ENCODE measurements at places on chromosomes 4 and X.

- DNase-seq = peak; percentile 40
Observed at GRCh38 chrX:137568741-137569469, 3.0 kb downstream of the ZIC3 start.

- no peak for DNase-seq
Observed at GRCh38 chr4:118589471-118590055, 95.6 kb upstream of the METTL14 start.

DNA sequence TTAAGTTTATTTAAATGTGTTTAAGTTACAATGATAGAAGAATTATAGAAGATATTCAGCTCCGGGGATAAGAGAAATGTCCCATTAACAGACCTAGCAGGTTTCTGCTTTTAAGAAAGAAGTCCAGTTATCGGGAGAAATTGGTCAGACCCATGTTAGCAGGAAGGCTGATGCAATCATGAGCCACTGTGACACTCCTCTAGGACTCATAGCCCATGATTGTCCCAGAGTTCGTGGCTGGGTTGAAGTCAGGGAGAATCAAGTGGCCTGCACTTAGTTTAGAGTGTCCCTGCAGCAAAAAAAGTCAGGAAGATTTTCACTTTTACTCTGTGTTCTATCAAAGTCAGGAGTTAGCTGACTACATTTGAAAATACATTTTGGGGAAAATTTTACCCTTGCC, 72.0 kb downstream of the TMEM144 start:
- DNase-seq = no peak

GRCh38 chr4:181810711-181811110, 432.5 kb upstream of the TENM3 start:
- no peak for DNase-seq

DNA sequence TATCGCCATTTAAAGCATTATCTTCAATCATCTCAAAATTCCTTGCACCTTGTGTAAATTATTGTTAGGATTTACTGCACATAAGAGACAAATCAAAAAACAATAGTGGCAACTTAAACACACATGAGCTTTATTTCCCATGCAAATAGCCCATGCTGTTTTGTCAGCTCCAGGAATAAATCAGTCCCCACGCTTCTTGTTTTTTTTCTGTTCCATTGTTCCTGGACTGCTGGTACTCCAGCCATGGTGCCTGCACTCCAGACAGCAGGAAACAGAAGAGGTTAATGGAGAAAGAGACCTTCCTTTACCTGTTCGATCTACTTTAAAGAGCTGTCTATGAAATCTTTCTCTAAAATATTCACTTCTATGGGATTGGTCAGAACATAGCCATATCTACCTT, 1515.7 kb upstream of the TENM3 start:
- no peak for DNase-seq

DNA sequence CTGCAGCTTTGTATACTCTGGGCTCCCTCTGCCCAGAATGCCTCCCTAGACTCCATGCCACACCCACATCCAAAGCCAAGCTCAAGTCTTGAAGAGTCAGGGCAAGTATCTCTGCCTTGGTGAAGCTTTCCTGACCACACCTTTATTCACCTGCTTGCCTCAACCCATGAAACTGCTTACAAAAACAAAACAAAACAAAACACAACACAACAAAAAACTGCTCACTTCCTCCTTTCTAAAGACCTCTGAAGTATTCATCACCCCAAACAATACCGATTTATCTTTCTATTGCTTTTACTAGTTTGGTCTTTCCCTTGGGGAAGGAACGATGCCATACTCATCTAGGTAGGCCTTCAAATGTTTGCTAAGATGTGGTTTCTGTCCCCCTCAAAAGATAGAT, 45.0 kb downstream of the TMEM165 start:
- DNase-seq = no peak

DNA sequence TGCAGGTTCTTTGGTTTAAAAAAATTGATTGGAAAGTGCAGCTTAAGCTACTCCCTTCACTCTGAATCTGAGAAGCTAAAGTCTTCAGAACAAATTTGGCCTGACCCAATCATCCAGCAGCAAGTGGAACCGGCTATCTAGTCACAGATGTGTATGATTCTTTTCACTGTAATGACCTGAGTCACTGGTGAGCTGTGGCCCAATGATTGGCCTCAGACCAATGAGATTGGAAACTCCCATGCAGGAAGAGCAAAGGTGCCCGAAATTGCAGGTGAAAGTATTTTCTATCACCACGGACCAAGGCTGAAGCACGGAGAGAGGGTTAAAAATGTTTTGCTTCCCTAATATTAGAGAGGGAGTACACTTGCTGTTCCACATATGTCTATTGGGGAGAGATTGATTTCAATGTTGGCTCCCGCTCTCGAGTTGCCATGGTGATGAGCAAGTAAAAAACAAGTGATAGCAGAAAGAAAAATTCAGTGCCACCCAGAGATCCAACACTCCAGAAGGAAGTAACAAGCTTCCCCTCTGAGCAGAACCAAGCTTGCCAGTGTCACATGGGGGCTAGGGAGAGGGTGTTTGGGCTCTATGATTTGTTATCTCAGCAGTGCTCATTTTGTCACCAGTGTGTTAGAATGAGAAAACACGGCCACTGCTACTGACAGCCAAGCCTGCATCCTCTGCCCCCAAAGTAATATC, 11.2 kb downstream of the RIPPLY1 start:
- no peak for DNase-seq

DNA sequence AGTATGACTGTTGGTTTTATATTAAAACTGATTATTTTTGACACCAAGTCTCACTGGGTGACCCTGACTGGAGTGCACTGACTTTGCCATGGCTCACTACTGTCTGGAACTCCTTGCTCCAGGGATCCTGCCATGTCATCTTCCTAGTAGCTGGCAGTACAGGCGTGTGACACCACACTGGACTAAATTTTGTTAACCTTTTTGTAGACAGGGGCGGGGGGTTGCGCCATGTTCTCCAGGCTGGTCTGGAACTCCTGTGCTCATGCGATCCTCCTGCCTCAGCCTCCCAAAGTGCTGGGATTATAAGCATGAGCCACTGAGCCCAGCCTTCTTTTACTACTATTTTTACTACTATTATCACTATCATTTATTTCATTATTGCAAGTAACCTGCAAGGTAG, 8.9 kb downstream of the XAGE1A start:
- no peak for DNase-seq

- DNase-seq = no peak
Observed at GRCh38 chr4:57061395-57061794, 48.8 kb downstream of the IGFBP7 start.

- no peak for DNase-seq
Observed at GRCh38 chr4:15651676-15652075, 3.5 kb downstream of the FBXL5 start.

- DNase-seq = no peak
Observed at GRCh38 chrX:148723551-148723950, 223.1 kb downstream of the AFF2 start.

GRCh38 chr4:1385373-1386340, 20.6 kb downstream of the NKX1-1 start:
- DNase-seq = no peak

DNA sequence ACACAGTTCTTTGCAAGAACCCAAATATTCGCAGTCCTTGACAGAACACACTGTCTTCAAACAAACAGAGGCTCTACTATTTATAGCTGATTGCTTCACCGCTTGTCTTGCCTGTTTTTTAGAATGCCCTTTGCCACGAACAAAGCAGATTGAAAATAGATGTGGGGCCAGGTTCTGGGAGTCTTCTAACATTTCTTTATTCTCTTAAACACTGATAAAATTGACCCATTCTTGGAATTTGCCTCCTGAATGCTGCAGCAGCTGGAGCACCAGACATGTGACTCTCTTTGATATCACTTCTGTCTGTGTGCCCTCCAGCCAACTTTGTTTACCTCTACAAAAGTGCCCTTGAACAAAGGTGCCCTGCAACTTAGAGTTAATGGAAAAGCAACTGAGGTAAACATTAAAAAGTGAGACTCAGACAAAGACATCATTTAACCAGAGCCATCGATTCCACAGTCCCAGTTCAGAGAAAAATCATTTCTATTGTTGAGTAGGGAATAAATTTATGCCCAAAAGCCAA, 64.2 kb upstream of the SPP1 start:
- no peak for DNase-seq

- peak; percentile 83 for DNase-seq
Observed at GRCh38 chr4:6562931-6563901, 11.8 kb upstream of the MAN2B2 start.

- peak; percentile 46 for DNase-seq
Observed at GRCh38 chr4:158667651-158668198, 4.0 kb downstream of the C4orf46 start.

DNA sequence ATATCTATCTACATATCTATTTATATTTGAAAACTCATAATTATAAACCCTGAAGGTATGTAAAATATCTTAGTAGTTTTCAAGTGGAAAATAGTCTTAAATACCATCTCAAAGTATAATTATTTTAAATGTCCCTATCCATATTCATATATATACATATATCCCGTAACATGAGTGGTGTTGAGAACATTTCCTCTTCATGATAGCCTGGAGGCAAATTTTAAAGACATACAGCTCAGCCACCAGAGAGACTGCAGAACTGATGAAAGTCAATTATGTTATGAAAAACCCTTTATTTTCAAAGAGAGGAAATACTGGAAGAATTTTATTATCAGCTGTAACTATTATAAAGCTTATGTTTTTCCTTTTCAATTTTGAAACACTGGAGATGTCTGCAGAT, 1806.7 kb upstream of the PCDH7 start:
- DNase-seq = no peak

DNA sequence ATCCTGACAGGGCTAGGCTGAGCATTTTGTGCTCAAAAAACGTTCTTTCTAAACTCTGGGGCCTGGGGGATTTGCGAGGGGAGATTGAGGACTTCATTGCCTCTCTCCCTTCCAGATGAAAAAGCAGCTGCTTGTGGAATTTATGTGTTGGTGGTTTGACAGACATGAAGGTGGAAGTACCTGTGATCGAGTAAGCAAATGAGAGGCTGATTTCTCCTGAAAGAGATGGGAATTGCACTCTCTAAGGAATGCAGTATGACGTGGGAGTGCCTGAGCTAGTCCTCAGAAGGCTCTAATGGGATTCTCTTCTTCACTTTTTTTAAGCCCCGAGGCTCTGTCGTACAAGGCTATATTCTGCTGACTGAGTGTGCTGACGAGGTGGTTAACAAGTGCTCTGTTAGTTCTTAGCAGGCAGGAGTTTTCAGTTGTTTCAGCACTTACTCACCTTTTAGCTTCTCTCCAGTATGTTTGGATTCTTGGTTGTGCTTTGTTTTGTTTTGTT, 426.8 kb upstream of the CNKSR2 start:
- DNase-seq = no peak

- DNase-seq = no peak
Observed at GRCh38 chr4:176441594-176441993, 121.8 kb downstream of the SPCS3 start.

DNA sequence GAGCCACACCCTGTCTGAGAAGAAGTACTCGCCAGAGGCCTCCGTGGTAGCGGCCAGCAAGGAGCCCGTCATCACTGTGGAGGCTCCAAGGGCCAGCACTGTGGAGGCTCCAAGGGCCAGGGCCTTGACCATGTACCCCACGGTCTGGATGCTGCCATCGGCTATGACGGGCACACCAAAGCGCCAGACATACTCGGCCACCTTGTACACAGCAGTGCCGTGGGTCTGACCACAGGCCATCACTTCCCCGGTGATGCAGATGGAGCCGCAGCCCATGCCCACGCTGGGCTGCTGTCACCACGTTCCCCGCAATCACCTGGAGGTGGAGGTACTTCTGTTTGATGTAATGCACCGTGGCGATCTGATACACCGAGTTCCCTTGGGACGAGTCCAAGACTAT, 377.7 kb upstream of the MAOA start:
- no peak for DNase-seq

- DNase-seq = peak; percentile 25
Observed at GRCh38 chr4:157992038-157992705, 180.7 kb downstream of the GASK1B start.

DNA sequence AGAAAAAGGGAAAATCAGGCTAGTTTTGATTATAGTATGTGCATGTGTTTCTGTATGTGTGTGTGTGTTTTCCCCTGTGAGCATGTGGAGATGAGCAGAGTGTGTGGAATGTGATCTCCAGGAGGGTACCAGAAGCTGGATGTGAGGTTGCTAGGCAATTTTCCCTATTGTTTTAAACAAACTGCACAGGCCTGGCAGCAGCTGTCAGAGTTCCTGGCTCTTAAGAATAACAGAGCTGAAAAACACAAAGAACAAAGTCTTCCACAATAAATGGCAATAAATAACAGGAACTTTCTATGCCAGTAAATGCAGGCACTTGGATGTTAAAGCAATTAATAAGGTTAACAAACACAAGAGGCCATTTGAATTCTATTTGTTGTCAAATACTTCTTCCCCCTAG, 344.6 kb upstream of the CTSO start:
- no peak for DNase-seq

DNA sequence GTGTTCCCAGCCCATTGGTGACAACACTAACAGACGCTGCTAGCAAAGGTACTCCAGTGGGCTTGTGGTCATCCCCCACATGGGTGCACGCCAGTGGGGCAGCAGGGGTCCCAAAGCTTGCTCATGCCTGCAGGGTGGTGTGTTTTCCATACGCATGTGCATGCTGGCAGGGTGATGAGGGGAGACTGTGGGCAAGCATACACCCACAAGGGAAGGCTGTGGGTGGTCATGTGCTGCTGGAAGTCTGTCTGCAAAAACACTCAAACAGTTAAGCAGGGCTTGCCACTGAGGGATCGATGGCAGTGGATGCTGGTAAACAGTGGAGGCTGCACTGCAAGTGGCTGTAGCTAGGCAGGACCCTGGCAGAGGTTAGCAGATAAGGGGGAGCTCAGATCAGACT, 79.9 kb downstream of the FAAH2 start:
- no peak for DNase-seq

DNA sequence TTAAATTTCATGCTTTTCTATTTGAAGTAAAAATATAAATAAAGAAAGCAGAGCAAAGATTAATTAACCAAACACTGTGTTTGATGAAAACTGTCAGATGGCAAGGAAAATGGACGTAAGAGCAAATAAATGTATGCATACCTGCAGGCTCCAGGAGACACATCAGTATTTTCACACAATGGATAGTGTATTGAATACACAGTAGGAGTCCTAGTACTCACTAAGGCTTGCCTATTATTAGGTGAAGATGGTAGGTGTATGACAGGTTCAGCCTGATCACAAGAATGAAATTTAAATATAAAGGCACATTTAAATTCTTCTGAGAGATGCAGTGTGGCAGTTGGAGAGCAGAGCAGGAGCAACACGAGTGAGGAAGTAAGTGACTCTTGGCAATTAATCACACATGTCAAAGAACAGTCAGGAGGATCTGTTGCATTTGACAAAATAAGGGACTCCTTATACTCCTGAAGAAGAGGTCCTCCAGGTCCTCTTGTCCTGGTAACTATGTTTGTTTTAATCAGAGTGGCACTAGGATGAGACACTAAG, 106.0 kb upstream of the NDST4 start:
- DNase-seq = no peak

- no peak for DNase-seq
Observed at GRCh38 chr4:98778206-98778605, 119.8 kb upstream of the TSPAN5 start.

Measured in D341Med (cell line).